ENCODE measurements at places on chromosomes 13 and 19. TPM values are rescaled to one million over a fixed set of nuclear protein-coding genes. Genes with fewer than 3 reads are reported as not detected.
A peak's percentile ranks its signal among the peaks of the same experiment; 100 is the strongest.

GRCh38 chr13:49669735-49670309, 21.5 kb downstream of the EBPL start:
- peak; percentile 60 for DNase-seq

DNA sequence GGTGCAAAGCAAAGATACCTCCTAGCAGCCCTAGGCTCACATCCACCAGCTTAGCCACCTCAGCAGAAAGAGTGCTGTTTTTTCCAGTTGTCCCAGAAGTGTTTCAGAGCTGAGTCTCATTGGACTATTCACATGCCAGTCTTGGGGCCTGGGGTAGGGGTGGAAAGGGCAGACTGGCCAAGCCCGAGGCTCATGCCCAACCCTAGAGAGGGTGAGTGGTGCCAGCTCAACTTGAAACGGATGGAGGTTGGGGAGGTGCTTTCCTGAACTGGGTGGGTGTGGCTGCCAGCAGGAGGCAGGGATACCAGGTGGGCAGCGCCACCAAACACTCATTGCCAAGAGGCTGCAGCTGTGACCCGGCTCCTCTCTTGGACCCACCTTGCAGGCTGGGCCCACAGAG, 116.9 kb downstream of the DPF1 start:
- no peak for DNase-seq

DNA sequence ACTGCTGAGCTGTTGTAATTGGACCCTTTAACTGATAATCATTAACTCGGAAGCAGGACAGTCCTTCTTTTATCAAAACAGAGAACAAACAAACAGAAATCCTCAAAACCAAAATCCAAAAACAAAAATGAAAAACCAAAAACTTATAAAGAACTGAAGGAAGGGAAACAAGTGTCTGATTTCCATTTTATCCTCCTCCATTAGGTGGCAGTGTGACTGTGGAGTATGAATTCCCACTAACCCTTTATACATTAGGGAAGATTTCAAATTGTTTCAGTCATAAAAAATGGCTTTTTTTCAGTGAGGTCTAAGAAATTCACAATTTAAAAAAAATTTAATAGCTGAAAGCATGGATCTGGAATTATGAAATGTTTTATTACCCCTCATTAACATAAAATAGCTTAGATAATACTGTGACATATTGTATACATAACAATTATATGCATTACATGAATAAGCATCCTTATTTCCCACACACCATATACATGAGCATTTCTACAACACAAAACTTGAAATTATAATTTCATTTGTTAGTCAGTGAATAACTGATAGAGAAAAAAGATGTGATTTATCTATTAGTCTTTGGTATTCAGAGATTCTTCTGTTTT, 1074.3 kb upstream of the PCDH9 start:
- no peak for DNase-seq

- no peak for DNase-seq
Measured at GRCh38 chr13:51921790-51922740, 60.3 kb downstream of the CCDC70 start.

Gene CD22
- not detected for total RNA-seq

Gene NDUFA13
- 86.8 TPM for total RNA-seq

Measured in frontal cortex (tissue), 4 donors.